WTC11 (cell line): ENCODE measurements at places on chromosomes 13 and 19.

DNA sequence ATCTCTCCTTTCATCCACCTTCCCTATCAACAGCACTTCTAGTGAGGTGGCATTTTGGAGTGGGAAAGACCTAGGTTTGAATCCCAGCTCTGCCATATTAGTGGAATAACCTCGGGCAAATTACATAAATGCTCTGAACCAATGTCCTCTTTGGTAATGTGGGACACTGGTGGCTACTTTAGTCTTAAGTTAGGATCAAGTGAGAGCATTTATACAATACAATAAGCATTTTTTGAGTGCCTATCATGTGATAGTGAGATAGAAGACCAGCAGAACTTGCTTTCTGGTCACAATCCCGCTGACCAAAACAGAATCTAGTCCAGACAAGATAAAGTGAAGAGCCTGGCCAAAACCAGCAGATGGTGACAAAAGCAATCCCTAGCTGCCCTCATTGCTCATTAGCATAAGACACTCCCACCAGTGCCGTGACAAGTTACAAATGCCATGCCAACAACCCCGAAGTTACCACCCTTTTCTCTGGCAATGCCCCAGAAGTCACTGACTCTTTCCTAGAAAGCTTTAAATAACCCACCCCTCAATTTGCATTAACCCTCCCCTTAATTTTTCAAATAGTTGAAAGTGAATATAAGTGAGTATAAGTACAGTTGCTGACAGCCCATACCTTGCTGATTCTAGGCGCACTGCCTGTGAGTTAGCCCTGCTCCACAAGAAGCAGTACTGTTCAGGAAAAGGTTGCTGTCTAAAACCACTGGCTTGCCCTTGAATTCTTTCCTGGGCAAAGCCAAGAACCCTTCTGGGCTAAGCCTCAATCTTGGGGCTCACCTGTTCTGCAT is 28.9 kb upstream of the KPNA3 start:
- no peak for DNase-seq

GRCh38 chr13:113513761-113514160 is 23.2 kb upstream of the DCUN1D2 start:
- DNase-seq: no peak

GRCh38 chr19:40702337-40703012 is 12.0 kb upstream of the NUMBL start:
- DNase-seq: peak; percentile 78

- no peak for DNase-seq
Observed at GRCh38 chr13:39107561-39107960, 69.3 kb downstream of the NHLRC3 start.

- no peak for DNase-seq
Observed at GRCh38 chr13:90329641-90330040, 1017.8 kb upstream of the MIR17HG start.

DNA sequence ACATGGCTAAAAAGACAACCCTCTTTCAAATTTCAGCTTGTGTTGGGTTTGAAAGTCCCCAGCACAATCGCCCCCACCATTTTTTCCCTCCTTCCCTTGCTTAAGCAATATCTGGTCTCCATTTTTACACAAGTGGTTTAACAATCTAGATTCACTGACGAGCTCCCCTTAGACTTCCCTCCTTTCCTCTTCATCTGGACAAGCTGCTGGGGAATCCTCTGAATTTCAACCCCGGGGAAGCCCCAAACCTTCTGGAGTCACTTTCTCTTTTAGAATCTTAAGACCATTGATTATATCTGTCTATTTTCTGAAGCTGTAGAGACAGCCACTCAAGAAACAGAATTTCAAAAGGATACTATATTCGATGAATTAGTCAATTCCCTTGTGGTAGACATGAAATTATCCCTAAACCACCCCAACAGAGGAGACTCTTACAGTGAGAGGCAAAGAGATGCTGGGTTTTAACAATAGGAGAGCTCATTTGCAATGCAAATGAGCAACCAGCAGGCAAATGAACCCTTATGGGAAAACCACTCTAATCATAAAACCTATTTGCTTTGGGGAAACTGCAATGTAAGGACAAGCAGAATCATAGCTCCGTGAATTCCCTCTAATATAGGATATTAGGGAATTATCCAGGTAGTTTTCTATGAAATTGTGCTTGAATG is 78.9 kb downstream of the TEX26 start:
- no peak for DNase-seq

- DNase-seq: peak; percentile 98
Observed at GRCh38 chr19:2610637-2611482, 91.6 kb downstream of the GNG7 start.

DNA sequence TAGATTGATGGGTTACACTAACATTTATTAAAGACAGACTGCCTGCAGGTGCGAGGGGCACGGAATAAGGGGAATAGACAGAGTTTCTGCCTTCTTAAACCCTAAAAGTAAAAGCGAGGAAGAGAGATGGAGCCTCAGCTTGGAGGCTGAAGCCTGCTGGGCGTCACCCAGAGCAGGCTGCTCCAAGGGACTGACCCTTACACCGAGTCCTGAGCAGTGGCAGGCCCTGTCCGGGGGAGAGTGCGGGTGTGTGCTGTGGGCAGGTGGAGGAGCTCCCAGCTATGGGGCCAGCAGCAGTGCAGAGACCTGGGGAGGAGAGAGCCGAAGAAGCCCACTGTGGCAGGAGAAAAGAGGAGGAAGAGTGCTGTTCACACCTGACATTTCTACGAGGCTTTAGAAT is 86.4 kb downstream of the SOX1 start:
- DNase-seq: no peak

DNA sequence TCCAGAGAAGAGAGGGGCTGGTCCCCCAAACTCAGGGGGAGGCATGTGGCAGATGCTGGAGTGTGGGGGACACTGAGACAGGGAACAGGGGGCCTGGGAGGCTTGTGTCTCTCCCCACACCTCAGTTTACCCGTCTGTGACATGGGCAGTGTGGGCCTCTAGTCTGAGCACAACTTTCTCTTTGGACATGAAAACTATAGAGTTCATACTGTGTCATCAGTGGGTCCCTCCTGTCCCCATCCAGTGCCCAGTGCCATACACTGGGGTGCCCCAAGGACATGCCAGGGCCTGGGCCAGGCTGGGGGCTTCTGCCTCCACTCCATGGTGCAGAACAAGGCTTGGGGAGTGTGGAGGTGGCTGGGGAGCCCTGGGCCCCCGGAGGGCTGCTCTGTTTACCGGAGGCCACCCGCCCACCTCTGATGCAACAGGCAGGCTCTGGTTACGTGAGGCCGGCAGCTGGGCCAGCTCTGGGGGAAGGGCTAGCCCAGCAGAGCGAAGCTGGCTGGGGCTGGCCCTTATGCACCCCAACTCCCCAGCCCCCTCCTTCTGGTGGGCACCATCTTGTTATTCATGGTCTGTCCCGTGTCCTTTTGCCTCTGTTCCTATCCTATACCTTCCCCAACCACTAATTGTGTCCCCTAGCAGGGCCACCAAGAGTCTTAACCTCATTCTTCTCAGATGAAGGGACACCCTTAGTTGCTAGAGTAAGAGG is 1.9 kb upstream of the MEF2B start:
- DNase-seq: peak; percentile 52

- DNase-seq: no peak
Observed at GRCh38 chr13:26575244-26575643, 17.8 kb downstream of the WASF3 start.

GRCh38 chr19:31716826-31717225 is 367.6 kb upstream of the TSHZ3 start:
- DNase-seq: no peak

DNA sequence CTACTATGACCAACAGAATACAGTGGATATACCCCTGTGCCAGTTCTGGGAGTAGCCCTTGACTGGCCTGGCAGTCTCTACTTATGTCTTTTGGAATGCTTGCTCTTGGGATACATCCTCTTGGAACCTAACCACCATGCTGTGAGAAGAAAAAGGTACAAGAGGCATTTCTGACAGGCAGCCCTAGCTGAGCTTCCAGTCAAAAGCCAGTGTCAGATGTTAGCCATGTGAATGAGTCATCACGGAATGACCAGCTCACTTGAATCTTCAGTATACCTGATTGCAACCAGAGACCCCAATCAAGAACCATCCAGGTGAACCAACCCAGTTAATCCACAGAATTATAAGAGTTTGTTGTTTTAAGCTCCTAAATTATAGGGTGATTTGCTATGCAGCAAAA is 4.1 kb downstream of the CCDC169 start:
- no peak for DNase-seq

- no peak for DNase-seq
Observed at GRCh38 chr19:17720440-17720839, 1.2 kb downstream of the MAP1S start.

- no peak for DNase-seq
Observed at GRCh38 chr13:30332456-30333143, 25.2 kb upstream of the KATNAL1 start.

GRCh38 chr19:5006821-5007220 is 37.9 kb downstream of the KDM4B start:
- no peak for DNase-seq

DNA sequence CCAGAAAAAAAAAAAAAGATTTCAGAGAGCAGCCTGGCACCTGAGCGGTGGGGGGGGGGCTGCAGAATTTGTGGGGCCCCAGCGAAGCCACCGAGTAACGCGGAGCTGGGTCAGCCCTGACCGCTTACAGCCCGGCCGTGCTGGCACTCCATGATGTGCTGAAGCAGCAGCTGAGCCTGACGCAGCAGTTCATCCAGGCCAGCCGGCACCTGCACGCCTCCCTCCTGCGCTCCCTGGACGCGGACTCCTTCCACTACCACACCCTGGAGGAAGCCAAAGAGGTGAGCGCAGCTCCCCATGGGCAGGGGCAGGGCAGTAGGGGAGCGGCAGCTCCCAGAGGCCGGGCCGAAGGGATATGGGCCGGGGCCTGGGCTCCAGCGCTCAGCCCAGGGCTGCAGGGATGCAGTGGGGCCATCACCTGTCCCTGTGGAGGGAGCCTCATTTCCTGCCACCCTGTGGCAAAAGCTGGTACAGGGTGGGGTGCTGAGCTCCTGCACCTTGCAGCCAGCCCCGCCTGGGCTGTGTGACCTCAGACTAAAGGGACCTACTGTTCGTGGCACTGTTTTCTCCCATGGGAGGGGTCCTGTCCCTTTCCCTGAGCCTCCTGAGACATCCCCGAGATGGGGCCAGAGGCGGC is 18.3 kb downstream of the C19orf44 start:
- peak; percentile 36 for DNase-seq

- DNase-seq: peak; percentile 93
Observed at GRCh38 chr19:17579661-17580244, 24.3 kb downstream of the COLGALT1 start.

- DNase-seq: no peak
Observed at GRCh38 chr19:40229926-40230417, 3.5 kb upstream of the CCNP start.

GRCh38 chr13:79392882-79393563 is 13.0 kb downstream of the RBM26 start:
- DNase-seq: no peak

DNA sequence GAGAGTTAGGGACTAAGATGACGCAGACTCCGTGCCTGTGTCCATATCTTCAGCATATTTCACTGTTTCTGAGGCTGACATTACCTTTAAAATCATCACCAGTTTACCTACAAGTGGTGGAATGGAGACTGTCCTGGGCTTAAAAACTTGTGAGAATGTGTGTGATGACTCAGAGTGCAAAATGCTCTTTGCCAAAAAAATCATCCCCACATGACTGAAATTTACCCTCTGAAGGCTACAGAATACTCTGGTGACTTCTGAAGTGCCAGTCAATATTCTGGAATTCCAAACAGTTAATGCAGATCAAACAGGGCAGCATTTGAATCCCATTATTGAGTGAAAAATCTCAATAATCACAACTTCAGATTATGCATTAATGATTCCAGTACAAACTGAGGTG is 901.4 kb downstream of the EFNB2 start:
- DNase-seq: no peak

- no peak for DNase-seq
Observed at GRCh38 chr13:106795847-106796246, 227.9 kb upstream of the ARGLU1 start.

DNA sequence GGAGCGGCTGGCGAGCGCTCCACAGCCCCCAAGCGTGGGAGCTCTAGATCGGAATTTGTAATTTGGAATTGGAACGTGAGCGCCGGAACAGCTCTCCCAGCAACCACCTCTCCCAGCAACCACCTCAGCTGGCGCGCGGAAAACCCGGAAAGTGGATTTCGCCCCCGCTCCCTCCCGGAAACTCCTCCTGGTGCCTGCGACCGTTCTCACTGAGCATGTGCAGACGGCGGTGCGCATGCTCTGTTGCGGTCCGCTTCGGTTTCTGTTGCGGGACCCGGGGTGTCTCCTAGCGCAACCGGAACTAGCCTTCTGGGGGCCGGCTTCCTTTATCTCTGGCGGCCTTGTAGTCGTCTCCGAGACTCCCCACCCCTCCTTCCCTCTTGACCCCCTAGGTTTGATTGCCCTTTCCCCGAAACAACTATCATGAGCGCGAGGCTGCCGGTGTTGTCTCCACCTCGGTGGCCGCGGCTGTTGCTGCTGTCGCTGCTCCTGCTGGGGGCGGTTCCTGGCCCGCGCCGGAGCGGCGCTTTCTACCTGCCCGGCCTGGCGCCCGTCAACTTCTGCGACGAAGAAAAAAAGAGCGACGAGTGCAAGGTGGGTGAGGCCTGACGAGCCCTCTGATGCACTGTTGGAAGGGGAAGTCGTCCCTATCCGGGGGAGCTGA is at the start of gene TM9SF2:
TM9SF2 (plus strand) TSS at position 289 of the 664 bp plus-strand sequence; CDS start at position 424, 135 bp downstream.
- peak; percentile 100 for DNase-seq

- peak; percentile 57 for DNase-seq
Observed at GRCh38 chr13:112060899-112061366, 6.0 kb upstream of the SOX1 start.

- no peak for DNase-seq
Observed at GRCh38 chr19:52297601-52298364, 814 bp downstream of the ZNF480 start.

- DNase-seq: no peak
Observed at GRCh38 chr19:48867123-48867745, 1.2 kb downstream of the PLEKHA4 start.

GRCh38 chr19:46806656-46807055 is 18.3 kb upstream of the SLC1A5 start:
- no peak for DNase-seq

GRCh38 chr19:47720669-47721422 is 7.6 kb downstream of the EHD2 start:
- no peak for DNase-seq

GRCh38 chr13:98141509-98142379 is 1.1 kb upstream of the FARP1 start:
- DNase-seq: peak; percentile 39

DNA sequence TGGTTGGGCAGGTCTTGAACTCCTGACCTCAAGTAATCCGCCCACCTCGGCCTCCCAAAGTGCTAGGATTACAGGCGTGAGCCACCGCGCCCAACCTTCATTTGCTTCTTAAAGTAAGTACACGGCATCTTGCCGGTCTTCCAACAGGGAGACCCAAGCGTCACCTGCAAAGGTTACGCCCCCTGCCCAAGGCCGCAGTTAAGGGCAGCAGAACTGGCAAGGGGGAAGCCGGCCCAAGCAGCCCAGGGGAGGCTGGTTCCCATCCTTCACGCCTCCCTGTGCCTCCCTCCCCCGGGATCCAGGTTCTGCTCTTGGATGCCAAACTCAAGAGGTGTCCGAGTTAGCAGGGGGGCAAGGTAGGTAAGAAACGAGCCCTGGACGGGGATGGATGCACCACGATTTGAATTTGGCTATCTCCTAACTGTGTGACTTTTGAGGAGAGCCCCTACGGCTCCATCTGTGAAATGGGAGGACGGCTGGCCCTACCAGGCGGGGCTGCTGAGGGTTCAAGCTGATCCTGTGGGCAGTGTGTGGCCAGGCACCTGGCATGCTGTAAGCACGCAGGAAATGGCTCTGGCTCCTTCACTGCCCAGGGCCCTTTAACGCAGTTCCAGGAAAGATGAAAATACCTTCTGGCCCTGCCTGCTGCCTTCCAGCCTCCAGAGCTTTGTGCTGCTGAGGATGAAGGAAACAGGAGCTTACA is 9.0 kb downstream of the RFX1 start:
- DNase-seq: no peak
